Activated CD4-positive, alpha-beta T cell treated with anti-CD3 and anti-CD28 coated beads, Interleukin-2, amount 10 ng/mL, durations not matched to agents 7 days and 5 days (primary cell): ENCODE measurements at places on chromosomes 12 and 14. TPM values are rescaled to one million over a fixed set of nuclear protein-coding genes. Genes with fewer than 3 reads are reported as not detected.

- H3K4me3 ChIP-seq: no peak overlapping the region
- peaks cover 32% of the 10 kb centered on the region for H3K4me1 ChIP-seq
- peaks cover 58% of the 10 kb centered on the region for H3K36me3 ChIP-seq
- peaks cover 5% of the 10 kb centered on the region for H3K27me3 ChIP-seq
Measured at GRCh38 chr12:122868471-122869177, 27.3 kb downstream of the VPS37B start.

- peaks cover 19% of the 10 kb centered on the region for H3K4me1 ChIP-seq
- peak overlapping the region; percentile 74 for H3K4me3 ChIP-seq
Measured at GRCh38 chr14:52950410-52950897, 396 bp downstream of the FERMT2 start.

GRCh38 chr12:9742661-9743060 lies 9.8 kb upstream of the CLECL1 start:
- DNase-seq: peak; percentile 60
- peak overlapping the region; percentile 73 for H3K4me3 ChIP-seq
- H3K27me3 ChIP-seq: no peaks in the 10 kb centered on the region
- peaks cover 73% of the 10 kb centered on the region for H3K4me1 ChIP-seq
- peak overlapping the region; percentile 95 for H3K27ac ChIP-seq

DNA sequence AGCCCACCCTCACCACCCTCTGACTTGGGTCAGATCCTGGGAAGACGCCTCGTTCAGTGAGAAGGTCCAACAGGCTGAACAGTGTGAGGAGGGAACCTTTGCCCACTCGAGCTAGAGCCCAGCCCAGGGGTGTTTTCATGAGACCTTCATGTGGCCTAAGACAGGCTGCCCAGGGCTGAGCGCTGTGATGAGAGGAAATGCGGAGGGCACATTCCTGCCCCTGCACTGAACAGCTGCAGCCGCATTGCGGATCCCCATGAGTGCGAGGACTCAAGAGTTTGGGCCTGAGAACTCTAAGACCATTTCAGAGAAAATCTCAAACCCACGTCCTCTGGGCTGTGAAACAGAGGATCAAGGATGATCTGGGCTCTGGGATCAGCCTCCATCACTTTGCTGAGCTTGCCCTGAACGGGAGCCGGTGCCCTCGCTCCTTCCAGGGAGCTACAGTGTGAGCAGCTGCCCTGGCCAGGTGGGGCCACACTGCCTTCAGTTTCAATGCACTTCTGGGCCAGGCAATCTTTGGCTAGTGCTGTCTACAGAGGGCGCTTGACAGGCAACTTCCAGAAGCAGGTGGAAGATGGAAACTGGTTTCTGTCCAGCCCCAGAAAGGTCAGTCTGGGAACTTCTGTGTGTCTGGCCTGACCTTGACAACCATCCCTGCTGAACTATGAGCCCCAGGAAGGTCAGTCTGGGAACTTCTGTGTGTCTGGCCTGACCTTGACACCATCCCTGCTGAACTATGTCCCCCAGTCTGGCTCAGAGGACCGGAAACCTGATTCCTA lies 43.5 kb upstream of the P2RX7 start:
- peaks cover 50% of the 10 kb centered on the region for H3K4me1 ChIP-seq
- H3K27me3 ChIP-seq: peaks cover under 1% of the 10 kb centered on the region
- H3K4me3 ChIP-seq: no peak overlapping the region
- no peak for DNase-seq
- no peak overlapping the region for H3K27ac ChIP-seq
- H3K36me3 ChIP-seq: peaks cover 4% of the 10 kb centered on the region

DNA sequence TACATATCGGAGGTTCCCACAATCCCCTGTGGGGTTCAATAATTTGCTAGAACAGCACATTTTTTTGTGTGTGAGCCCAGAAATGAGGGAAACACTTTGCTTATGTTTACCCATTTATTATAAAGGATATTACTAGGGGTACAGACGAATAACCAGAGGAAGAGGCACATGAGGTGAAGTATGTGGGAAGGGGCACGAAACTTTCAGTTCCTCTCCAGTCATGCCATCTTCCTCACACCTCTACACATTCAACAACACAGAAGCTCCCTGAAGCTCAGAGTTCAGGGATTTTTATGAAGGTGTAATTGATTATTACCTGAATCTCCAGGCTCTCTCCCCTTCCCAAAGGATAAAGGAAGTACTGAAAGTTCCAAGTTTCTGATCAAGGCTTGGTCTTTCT lies 30.2 kb upstream of the DYRK2 start:
- DNase-seq: no peak
- no peak overlapping the region for H3K4me3 ChIP-seq
- no peak overlapping the region for H3K27ac ChIP-seq

GRCh38 chr12:40907115-40907527 lies 214.9 kb downstream of the CNTN1 start:
- H3K27ac ChIP-seq: no peak overlapping the region
- no peak for DNase-seq
- H3K4me1 ChIP-seq: no peaks in the 10 kb centered on the region
- no peaks in the 10 kb centered on the region for H3K36me3 ChIP-seq
- H3K4me3 ChIP-seq: no peak overlapping the region

- H3K27me3 ChIP-seq: no peaks in the 10 kb centered on the region
- no peak overlapping the region for H3K27ac ChIP-seq
- H3K36me3 ChIP-seq: peaks cover 1% of the 10 kb centered on the region
- H3K4me1 ChIP-seq: peaks cover 8% of the 10 kb centered on the region
- DNase-seq: no peak
Measured at GRCh38 chr12:49138587-49138986, 7.4 kb upstream of the TUBA1B start.

- H3K36me3 ChIP-seq: no peaks in the 10 kb centered on the region
- H3K27me3 ChIP-seq: peaks cover 14% of the 10 kb centered on the region
- no peaks in the 10 kb centered on the region for H3K4me1 ChIP-seq
- no peak overlapping the region for H3K4me3 ChIP-seq
Measured at GRCh38 chr12:65646127-65646643, 178.1 kb upstream of the HMGA2 start.

GRCh38 chr12:8145754-8146441 lies 10.9 kb upstream of the ZNF705A start:
- H3K36me3 ChIP-seq: no peaks in the 10 kb centered on the region
- H3K4me3 ChIP-seq: no peak overlapping the region
- no peaks in the 10 kb centered on the region for H3K4me1 ChIP-seq
- DNase-seq: no peak

DNA sequence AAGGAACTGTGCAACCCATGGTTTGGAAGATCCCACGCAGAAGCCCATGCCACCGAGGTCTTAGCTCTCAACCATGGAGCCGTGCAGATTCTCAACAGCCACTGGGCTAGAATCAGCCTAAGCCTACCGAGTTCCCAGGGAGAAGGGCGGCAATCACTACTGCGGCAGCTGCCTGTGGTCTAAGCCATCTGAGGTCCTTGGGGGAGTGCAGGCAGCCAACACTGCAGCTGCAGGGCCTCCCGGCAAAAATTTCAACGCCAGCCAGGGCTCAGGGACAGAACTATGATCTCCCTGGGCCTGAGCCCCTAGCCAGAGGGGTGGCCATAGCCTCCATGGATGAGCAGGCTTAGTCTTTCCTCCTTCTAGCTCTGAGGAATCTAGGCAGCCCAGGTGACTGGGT lies 156.8 kb upstream of the CLEC14A start:
- no peak overlapping the region for H3K27ac ChIP-seq
- no peaks in the 10 kb centered on the region for H3K4me1 ChIP-seq
- no peaks in the 10 kb centered on the region for H3K36me3 ChIP-seq
- H3K27me3 ChIP-seq: peaks cover 3% of the 10 kb centered on the region
- H3K4me3 ChIP-seq: no peak overlapping the region
- DNase-seq: no peak

DNA sequence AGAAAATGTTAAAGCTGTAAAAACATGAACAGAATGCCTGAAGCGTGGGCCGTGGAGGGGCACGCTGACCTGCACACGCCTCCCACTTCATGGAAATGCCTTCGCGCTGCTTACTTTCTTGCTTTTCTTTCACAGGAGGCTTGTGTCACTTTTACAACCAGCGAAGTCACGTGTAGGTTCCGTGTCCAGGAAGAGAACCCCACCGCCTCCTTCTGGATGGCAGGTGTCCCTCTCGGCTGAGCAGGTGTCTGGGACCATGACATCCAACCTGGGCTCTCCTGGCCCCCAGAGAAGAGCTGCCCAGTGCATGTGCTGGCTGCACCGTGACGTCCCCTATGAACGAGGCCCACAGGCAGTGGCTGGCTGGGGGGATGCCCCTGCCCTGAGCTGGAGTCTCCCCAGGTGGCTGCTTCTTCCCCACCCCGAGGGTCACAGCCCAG lies 345.0 kb upstream of the SFSWAP start:
- no peaks in the 10 kb centered on the region for H3K36me3 ChIP-seq
- no peak for DNase-seq
- H3K4me3 ChIP-seq: no peak overlapping the region

DNA sequence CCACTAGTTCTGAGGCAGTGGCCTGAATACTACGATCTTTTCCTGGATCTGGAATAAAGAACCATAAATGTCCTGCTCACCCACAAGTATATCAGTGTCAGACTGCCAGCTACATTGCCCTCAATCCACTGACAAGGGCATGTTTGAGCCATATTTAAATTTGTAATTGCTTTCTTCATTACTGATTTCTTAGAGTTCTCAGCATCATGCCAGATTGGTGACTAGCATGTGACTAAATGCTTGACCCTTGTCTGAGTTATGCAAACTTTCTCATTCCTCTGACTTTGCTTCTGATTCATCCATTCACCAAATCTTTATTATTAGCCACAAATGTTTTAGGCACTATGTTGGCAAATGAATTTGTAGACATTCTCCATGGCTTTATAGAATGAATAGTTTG lies 143.6 kb upstream of the SLC16A7 start:
- no peak overlapping the region for H3K4me3 ChIP-seq
- no peaks in the 10 kb centered on the region for H3K36me3 ChIP-seq
- no peaks in the 10 kb centered on the region for H3K4me1 ChIP-seq
- H3K27ac ChIP-seq: no peak overlapping the region
- DNase-seq: no peak

GRCh38 chr12:93183940-93184671 lies 193.6 kb upstream of the NUDT4 start:
- H3K27me3 ChIP-seq: no peaks in the 10 kb centered on the region
- DNase-seq: peak; percentile 7
- H3K4me3 ChIP-seq: peak overlapping the region; percentile 16
- peaks cover 7% of the 10 kb centered on the region for H3K36me3 ChIP-seq
- peaks cover 22% of the 10 kb centered on the region for H3K4me1 ChIP-seq
- peak overlapping the region; percentile 87 for H3K27ac ChIP-seq

The FOXN4 gene
- total RNA-seq: not detected

The MORN3 gene
- total RNA-seq: 3.5 TPM

The LRRK2 gene
- 0.02 TPM for total RNA-seq

The E2F7 gene
- total RNA-seq: 29.4 TPM

The CCDC177 gene
- not detected for total RNA-seq

The ADCY6 gene
- not detected for total RNA-seq

The CLEC2D gene
- 296 TPM for total RNA-seq

The BCL11B gene
- total RNA-seq: 115 TPM

The ENDOU gene
- total RNA-seq: not detected

The NKX2-8 gene
- not detected for total RNA-seq
